ENCODE measurements at places on chromosomes 11 and 22. TPM values are rescaled to one million over a fixed set of nuclear protein-coding genes. Genes with fewer than 3 reads are reported as not detected.

The CABP4 gene
- 4.2 TPM for total RNA-seq

The ZP1 gene
- total RNA-seq: not detected

The DKK3 gene
- total RNA-seq: not detected

The ENTHD1 gene
- total RNA-seq: 0.41 TPM

The CNTN5 gene
- total RNA-seq: not detected

The C22orf42 gene
- not detected for total RNA-seq

The NUP160 gene
- 61.9 TPM for total RNA-seq

The OR4D5 gene
- not detected for total RNA-seq

The CD44 gene
- total RNA-seq: 356 TPM

The EFCAB6 gene
- total RNA-seq: not detected

The TRIM29 gene
- total RNA-seq: not detected

The DENND6B gene
- total RNA-seq: 2.8 TPM

The RHOD gene
- total RNA-seq: 0.59 TPM

The SCGB1C1 gene
- not detected for total RNA-seq

The FAM227A gene
- 0.39 TPM for total RNA-seq

The CCDC88B gene
- 188 TPM for total RNA-seq

The PKP3 gene
- not detected for total RNA-seq

The SHANK3 gene
- not detected for total RNA-seq

The CEP126 gene
- total RNA-seq: 0.27 TPM

The MYEOV gene
- total RNA-seq: not detected

The INPP5J gene
- total RNA-seq: 0.34 TPM

The ARFGAP2 gene
- total RNA-seq: 116 TPM

The DAGLA gene
- total RNA-seq: 0.17 TPM

The CCDC15 gene
- total RNA-seq: 4.2 TPM

The MRGPRF gene
- not detected for total RNA-seq
